ENCODE measurements at places on chromosomes 3 and 15. TPM values are rescaled to one million over a fixed set of nuclear protein-coding genes. Genes with fewer than 3 reads are reported as not detected.

- peaks cover 34% of the 10 kb centered on the region for H3K27me3 ChIP-seq
- H3K36me3 ChIP-seq: no peaks in the 10 kb centered on the region
- H3K4me3 ChIP-seq: no peak overlapping the region
- peaks cover 19% of the 10 kb centered on the region for H3K4me1 ChIP-seq
- no peak overlapping the region for H3K27ac ChIP-seq
- no peak for DNase-seq
Observed at GRCh38 chr3:18426597-18427193, 1.6 kb upstream of the SATB1 start.

- DNase-seq: no peak
- no peak overlapping the region for H3K4me3 ChIP-seq
- H3K27me3 ChIP-seq: no peaks in the 10 kb centered on the region
Observed at GRCh38 chr15:72887376-72887775, 103.8 kb upstream of the ADPGK start.

GRCh38 chr15:44157679-44158078 is 37.4 kb downstream of the FRMD5 start:
- H3K36me3 ChIP-seq: no peaks in the 10 kb centered on the region
- DNase-seq: peak; percentile 96
- peak overlapping the region; percentile 39 for H3K4me3 ChIP-seq
- no peaks in the 10 kb centered on the region for H3K27me3 ChIP-seq
- H3K27ac ChIP-seq: peak overlapping the region; percentile 98

DNA sequence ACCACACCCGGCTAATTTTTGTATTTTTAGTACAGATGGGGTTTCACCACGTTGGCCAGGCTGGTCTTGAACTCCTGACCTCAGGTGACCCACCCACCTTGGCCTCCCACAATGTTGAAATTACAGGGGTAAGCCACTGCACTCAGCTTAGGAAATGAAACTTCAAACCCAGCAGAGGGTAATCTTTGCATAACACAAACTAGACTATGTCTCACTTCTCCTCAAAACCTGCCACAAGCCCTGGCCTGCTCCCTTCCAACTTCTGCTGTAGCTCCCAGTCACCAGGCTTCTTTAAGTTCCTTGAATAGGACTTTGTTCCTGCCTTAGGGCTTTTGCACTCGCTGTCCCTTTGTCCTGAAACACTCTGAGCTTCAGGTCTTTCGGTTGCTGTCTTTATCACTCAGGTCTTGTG is 39.2 kb upstream of the SEMA4B start:
- H3K4me3 ChIP-seq: no peak overlapping the region
- no peaks in the 10 kb centered on the region for H3K36me3 ChIP-seq
- no peak for DNase-seq
- peaks cover 47% of the 10 kb centered on the region for H3K4me1 ChIP-seq
- H3K27me3 ChIP-seq: no peaks in the 10 kb centered on the region
- H3K27ac ChIP-seq: no peak overlapping the region

BRPF1 gene
- total RNA-seq: 23.6 TPM

DNA sequence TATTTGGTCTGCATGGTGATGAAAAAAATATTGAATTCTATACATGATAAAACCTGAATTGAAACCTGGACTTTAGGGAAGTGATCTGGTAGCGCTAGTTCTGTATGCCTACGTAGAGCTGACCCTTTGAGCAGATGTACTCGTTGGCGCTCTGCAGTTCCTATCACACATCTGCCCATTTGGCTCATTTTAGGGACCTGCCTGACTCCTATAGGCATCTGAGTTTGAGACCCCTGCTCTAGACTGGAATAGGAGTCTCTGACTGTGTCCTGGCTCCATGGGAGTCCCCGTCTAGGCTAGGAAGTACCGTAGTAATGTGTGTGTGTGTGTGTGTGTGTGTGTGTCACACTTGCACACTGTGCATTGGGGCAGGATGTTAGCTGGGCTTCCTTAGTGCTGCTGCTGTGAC is 21.2 kb downstream of the STARD5 start:
- no peak overlapping the region for H3K27ac ChIP-seq
- DNase-seq: no peak
- no peak overlapping the region for H3K4me3 ChIP-seq
- peaks cover 9% of the 10 kb centered on the region for H3K4me1 ChIP-seq

KCNMB3 gene
- total RNA-seq: not detected

DNA sequence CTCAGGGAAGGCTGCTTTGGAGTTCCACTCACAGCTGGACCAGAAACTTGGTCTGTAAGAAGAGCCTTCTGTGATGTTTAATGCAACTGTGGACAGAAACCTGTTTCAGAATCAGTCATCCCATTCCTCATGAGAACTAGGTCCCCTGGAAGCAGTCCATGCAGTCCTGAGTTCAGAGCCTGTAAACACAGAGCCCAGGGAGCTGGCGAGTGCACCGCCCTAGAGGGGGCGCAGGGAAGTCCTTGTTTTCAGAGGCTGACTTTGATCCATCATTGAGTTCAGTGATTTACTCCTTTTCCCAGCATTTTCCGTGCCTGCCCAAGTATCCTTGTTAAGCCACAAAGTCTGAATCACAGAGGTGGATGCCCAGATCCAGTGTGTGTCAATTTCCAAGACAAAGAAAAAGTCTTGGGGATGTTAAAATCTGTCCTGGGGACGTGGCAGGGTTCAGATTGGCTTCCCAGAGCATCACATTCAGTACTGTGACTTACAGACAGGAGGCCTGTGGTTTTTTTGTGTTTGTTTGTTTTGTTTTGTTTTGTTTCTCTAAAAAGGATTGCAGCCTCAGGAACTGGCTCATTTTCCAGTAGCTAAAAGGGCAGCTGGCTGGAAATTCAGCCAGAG is 9.8 kb upstream of the TXNRD3 start:
- H3K27me3 ChIP-seq: no peaks in the 10 kb centered on the region
- DNase-seq: no peak
- H3K4me3 ChIP-seq: no peak overlapping the region

- no peaks in the 10 kb centered on the region for H3K4me1 ChIP-seq
- no peaks in the 10 kb centered on the region for H3K36me3 ChIP-seq
Observed at GRCh38 chr3:146801492-146801891, 196.3 kb upstream of the PLSCR5 start.

GRCh38 chr15:47908950-47909670 is 191.8 kb downstream of the SEMA6D start:
- no peak for DNase-seq
- no peaks in the 10 kb centered on the region for H3K27me3 ChIP-seq
- H3K4me1 ChIP-seq: no peaks in the 10 kb centered on the region
- no peak overlapping the region for H3K4me3 ChIP-seq

DNA sequence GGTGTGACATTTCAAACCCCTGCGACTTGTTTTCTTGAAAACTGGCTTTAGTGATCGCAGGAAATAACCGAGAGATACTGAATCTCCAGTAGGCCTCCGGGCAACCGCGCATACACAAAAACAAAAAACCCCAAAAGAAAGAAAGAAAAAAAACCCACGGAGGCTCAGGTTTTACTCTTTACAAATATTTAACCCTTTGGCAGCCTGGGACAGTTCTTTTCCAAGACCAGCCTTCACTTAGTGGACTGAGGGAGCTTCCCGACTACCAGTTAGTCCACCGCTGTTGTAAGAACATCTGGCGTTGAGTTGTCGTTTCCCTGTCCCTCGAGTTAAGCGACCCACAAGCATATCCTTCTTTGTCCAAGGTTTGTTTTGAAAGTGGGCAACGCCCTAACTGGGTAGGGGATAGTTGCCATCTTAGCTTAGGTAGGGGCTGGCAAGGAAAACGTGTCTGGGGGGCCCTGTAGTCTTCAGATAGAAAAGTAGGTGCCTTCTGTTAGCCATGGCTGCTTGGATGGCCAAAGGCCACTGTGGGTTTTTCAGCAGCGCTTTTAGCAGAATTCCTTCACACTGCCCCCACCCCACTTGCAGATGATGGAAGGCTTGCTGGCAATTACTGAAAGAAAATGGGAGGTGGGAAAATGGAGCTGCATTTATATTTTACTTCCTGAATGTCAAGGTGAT is 6.9 kb downstream of the ISL2 start:
- peaks cover 3% of the 10 kb centered on the region for H3K4me1 ChIP-seq
- no peak for DNase-seq
- no peak overlapping the region for H3K27ac ChIP-seq
- no peak overlapping the region for H3K4me3 ChIP-seq

DNA sequence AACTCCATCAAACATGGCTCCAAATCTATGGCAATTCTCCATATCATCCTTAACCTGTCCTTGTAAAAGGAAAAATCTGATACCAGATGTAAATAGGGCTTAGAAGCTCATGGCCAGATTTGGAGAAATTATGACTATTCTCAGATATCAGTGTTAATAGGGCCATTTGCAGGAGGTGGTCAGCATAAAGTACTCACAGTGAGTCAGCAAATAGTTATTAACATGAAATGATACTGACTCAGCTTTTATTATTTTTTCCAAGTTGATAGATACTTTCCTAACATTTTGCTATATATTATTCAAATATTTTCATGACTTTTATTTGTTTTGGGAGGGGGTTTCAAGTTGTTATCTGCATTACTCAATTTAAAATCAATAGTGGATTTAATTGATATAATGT is 255.8 kb downstream of the MFSD1 start:
- H3K4me3 ChIP-seq: no peak overlapping the region
- H3K27ac ChIP-seq: no peak overlapping the region
- no peaks in the 10 kb centered on the region for H3K36me3 ChIP-seq
- no peaks in the 10 kb centered on the region for H3K4me1 ChIP-seq
- DNase-seq: no peak

DNA sequence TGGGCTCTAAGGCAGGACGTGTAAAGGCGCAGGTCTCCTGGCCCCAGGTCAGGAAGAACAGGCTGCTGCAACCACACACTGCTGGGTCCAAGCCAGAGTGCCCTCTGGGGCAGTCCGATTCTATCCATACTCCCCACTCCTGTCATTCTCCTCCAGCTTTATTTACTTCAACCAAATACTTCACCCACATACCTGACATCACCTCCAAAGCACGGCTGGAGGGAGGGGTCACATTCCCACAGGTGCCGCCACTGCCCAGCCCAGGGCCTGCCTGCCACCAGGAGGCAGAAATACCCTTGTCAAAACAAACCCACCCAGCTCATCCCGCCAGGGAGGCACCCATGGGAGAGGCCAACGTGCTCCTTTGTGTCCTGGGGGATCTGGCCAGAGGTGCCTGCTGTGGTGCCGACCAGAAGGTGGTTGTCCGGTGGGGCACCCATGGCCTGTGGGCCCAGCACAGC is 100.4 kb downstream of the DAPK2 start:
- H3K4me3 ChIP-seq: no peak overlapping the region
- DNase-seq: no peak
- H3K36me3 ChIP-seq: no peaks in the 10 kb centered on the region
- no peaks in the 10 kb centered on the region for H3K27me3 ChIP-seq

MESP1 gene
- total RNA-seq: 8.8 TPM

Data from HCT116 (cell line).